Neural crest cell (in vitro differentiated cells): ENCODE measurements at places on chromosomes 3 and 15. TPM values are rescaled to one million over a fixed set of nuclear protein-coding genes. Genes with fewer than 3 reads are reported as not detected.

GRCh38 chr3:71509066-71509465 is 74.5 kb downstream of the FOXP1 start:
- no peak for DNase-seq

DNA sequence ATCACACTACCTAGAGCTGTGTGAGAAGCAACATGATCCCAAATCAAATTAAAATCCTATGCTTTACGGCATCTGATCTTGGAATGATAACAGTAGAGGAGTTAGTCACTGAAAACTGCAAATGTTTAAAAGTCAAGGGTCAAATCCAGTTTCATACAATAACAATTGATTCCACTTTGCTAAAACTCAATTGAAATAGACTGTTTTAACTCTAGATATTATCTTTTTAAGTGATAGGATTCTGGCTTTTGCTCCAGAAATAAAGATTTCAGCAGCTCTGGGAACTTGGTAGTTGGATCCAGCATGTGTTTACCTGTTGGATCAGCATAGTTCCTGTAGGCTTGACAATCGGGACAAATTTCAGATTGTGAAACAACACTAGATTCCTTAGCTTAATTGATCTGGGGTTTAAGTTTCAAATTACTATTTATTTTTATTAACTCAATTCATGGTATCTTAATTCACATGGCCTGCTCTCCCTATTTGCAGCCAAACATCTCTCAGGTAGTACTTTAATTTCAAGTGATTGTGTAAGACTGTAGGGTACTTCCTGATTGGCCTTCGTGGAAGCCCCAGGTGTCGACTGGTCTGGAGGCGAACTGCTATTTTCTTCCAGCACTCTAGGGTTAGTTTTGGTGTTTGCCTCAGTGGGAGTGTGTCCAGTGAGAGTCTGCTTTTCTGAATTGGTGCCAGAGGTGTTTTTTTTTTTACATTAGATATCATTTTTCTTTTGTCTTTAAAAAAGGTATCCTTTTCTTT is 16.6 kb downstream of the NFKBIZ start:
- DNase-seq: no peak

- no peak for DNase-seq
Observed at GRCh38 chr3:48655606-48656005, 7.1 kb downstream of the CELSR3 start.

- DNase-seq: no peak
Observed at GRCh38 chr15:94480289-94480834, 249.0 kb downstream of the MCTP2 start.

The CYP19A1 gene
- total RNA-seq: not detected in 2 replicates

The PP2D1 gene
- total RNA-seq: not detected in 2 replicates

The WDR93 gene
- total RNA-seq: 0.20 TPM in 1 of 2 replicates, not detected in the other

The SH2D7 gene
- total RNA-seq: not detected in 2 replicates

The GOLGA8M gene
- total RNA-seq: 0.40 and 0.82 TPM in 2 replicates

The ANXA2 gene
- 122 and 129 TPM in 2 replicates for total RNA-seq
